Type B pancreatic cell (in vitro differentiated cells): ENCODE measurements at places on chromosomes 3 and 15. TPM values are rescaled to one million over a fixed set of nuclear protein-coding genes. Genes with fewer than 3 reads are reported as not detected.

CDCP1 gene
- 26.3 and 82.5 TPM in 2 replicates for total RNA-seq

LTK gene
- 0.51 and 0.55 TPM in 2 replicates for total RNA-seq

MCTP2 gene
- total RNA-seq, result 4.8 and 10.5 TPM in 2 replicates

CPLX3 gene
- not detected in 2 replicates for total RNA-seq

EEF1AKMT4 gene
- total RNA-seq, result 6.4 and 10.2 TPM in 2 replicates

P2RY13 gene
- total RNA-seq, result not detected in 2 replicates

LRRN1 gene
- total RNA-seq, result 30.7 and 85.2 TPM in 2 replicates

LINGO1 gene
- 19.6 and 25.2 TPM in 2 replicates for total RNA-seq

LYSMD2 gene
- 3.9 and 6.2 TPM in 2 replicates for total RNA-seq

ETV5 gene
- total RNA-seq, result 26.4 and 42.2 TPM in 2 replicates

SPTBN5 gene
- total RNA-seq, result 3.1 and 4.2 TPM in 2 replicates

KLHL6 gene
- not detected in 2 replicates for total RNA-seq

CCNB2 gene
- total RNA-seq, result 24.6 and 63.0 TPM in 2 replicates

HRG gene
- total RNA-seq, result not detected in 2 replicates

FBXO40 gene
- not detected in 2 replicates for total RNA-seq

CCR8 gene
- total RNA-seq, result 1.2 TPM in 1 of 2 replicates, not detected in the other

CTXN2 gene
- total RNA-seq, result not detected in 2 replicates

SKIL gene
- 28.1 and 35.7 TPM in 2 replicates for total RNA-seq

CYP19A1 gene
- total RNA-seq, result 0.95 and 1.3 TPM in 2 replicates

TRAT1 gene
- total RNA-seq, result not detected in 2 replicates

ABI3BP gene
- total RNA-seq, result 5.0 and 7.3 TPM in 2 replicates

POC1A gene
- 10.5 and 19.1 TPM in 2 replicates for total RNA-seq

GOLGA8G gene
- total RNA-seq, result not detected in 2 replicates

PP2D1 gene
- not detected in 2 replicates for total RNA-seq

CPEB1 gene
- total RNA-seq, result 1.6 and 1.8 TPM in 2 replicates

ENTPD3 gene
- total RNA-seq, result 2.5 and 2.7 TPM in 2 replicates

KIF7 gene
- total RNA-seq, result 5.5 and 15.5 TPM in 2 replicates

GOLGA6L2 gene
- total RNA-seq, result not detected in 2 replicates

GOLGA6D gene
- 0.19 TPM in 1 of 2 replicates, not detected in the other for total RNA-seq

STRIT1 gene
- total RNA-seq, result 0.33 TPM in 1 of 2 replicates, not detected in the other

C3orf85 gene
- total RNA-seq, result 2.3 and 6.8 TPM in 2 replicates

DPH6 gene
- total RNA-seq, result 13.5 and 15.4 TPM in 2 replicates

CYP1A1 gene
- 189 and 410 TPM in 2 replicates for total RNA-seq

WNT7A gene
- 3.4 and 15.1 TPM in 2 replicates for total RNA-seq

CP gene
- 4.0 and 7.4 TPM in 2 replicates for total RNA-seq

TKT gene
- 318 and 518 TPM in 2 replicates for total RNA-seq

CRTAP gene
- total RNA-seq, result 83.2 and 138 TPM in 2 replicates

IGSF11 gene
- total RNA-seq, result 2.3 and 2.4 TPM in 2 replicates

LRRIQ4 gene
- total RNA-seq, result not detected in 2 replicates

DPPA2 gene
- 0.36 TPM in 1 of 2 replicates, not detected in the other for total RNA-seq

FILIP1L gene
- 30.6 and 31.5 TPM in 2 replicates for total RNA-seq

TTLL13 gene
- total RNA-seq, result 0.58 TPM in 1 of 2 replicates, not detected in the other

AGTR1 gene
- 0.90 and 2.4 TPM in 2 replicates for total RNA-seq

GATM gene
- 17.8 and 26.8 TPM in 2 replicates for total RNA-seq

CD47 gene
- 113 and 204 TPM in 2 replicates for total RNA-seq

CIDEC gene
- total RNA-seq, result 0.60 and 1.6 TPM in 2 replicates

ZIC1 gene
- total RNA-seq, result 184 TPM in 1 of 2 replicates, not detected in the other

GOLGA6A gene
- not detected in 2 replicates for total RNA-seq

GHSR gene
- total RNA-seq, result not detected in 2 replicates

SEMA3B gene
- total RNA-seq, result 18.4 and 34.8 TPM in 2 replicates

NANOGP8 gene
- total RNA-seq, result not detected in 2 replicates

ADAMTSL3 gene
- 1.9 and 2.4 TPM in 2 replicates for total RNA-seq

PSTPIP1 gene
- 0.77 TPM in 1 of 2 replicates, not detected in the other for total RNA-seq

WNT5A gene
- 62.0 and 99.3 TPM in 2 replicates for total RNA-seq
